Stimulated activated CD8-positive, alpha-beta memory T cell treated with anti-CD3 and anti-CD28 coated beads, Interleukin-15, amount 100 ng/mL, for 4 hours (primary cell): ENCODE measurements at places on chromosomes 5 and 9.

DNA sequence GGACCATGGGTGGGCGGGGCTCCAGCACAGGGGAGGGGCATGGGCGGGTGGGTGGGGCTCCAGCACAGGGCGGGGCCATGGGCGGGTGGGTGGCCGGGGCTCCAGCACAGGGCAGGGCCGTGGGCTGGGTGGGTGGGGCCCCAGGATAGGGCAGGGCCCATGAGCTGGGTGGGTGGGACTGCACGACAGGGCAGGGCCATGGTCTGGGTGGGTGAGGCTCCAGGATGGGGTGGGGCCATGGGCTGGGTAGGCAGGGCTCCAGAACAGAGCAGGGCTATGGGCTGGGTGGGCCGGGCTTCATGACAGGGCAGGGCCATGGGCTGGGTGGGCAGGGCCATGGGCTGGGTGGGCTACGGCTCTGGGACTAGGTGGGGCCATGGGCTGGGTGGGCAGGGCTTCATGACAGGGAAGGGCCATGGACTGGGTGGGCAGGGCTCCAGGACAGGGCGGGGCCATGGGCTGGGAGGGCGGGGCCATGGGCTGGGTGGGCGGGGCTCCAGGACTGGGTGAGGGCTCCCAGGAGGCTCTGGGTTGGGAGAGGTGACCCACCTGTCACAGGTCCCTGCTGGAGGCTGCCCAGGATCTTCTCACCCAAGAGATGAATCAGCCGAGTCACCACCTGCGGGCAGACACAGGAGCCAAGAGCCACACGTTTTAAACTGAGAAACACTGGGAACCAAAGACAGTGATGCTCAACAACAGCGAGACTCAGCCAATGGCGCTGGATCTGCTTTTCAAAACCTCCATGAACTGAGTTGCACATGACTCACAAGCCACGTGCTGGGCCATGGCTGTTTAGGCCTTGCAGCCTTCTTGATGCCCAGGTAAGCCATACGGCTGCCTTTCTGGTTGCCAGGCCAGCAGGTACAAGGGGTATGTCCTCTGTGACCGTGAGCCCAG is 33.6 kb upstream of the NSMF start:
- no peak for DNase-seq

- DNase-seq = peak; percentile 4
Observed at GRCh38 chr5:180470966-180471582, 23.1 kb upstream of the CNOT6 start.

- DNase-seq = no peak
Observed at GRCh38 chr9:33161011-33161588, 6.0 kb downstream of the B4GALT1 start.

- no peak for DNase-seq
Observed at GRCh38 chr9:136509549-136509948, 26.7 kb upstream of the SEC16A start.

- DNase-seq = no peak
Observed at GRCh38 chr5:103232393-103232999, 26.1 kb upstream of the MACIR start.

- no peak for DNase-seq
Observed at GRCh38 chr9:98247831-98248657, 7.4 kb downstream of the TBC1D2 start.

GRCh38 chr9:123656565-123656964 is 273.4 kb downstream of the DENND1A start:
- DNase-seq = no peak

DNA sequence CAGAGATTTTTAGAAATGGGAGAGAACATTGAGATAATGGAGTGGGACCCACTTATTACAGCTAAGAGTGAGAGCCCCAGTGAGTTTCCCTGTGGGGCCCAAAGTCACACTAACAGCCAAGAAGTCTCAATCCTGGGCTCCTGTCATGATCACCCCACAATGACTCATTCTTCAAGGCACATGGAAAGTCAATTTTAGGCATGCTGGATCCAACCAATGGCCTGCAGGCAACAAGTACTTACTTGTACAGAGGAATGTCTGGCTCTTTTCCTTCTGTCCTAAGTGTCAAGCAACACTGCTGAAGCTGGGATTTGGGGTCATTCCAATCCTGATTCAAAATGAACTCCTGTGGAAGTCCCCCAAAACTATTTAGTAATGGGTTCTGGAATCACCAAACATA is 123.1 kb downstream of the DROSHA start:
- no peak for DNase-seq

DNA sequence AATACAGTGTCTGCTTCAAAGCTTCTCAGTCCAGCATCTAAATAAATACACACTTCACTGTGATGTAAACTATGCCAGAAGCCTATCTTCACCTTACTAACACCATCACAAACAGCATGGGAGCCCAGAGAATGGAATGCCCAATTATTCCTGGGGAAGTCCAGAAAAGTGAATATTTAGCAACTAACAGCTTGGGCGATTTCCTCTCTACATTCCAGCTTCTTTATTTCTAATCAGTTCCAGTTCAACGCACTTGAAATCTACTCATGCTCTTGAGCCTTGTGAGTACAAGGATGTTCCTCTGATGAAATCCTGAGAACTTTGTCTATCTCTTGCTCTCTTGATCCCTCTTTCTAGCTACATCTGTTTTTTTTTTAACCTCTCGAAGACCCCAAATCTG is 100.4 kb upstream of the C9orf72 start:
- no peak for DNase-seq

- no peak for DNase-seq
Observed at GRCh38 chr5:112779531-112779930, 41.8 kb downstream of the APC start.

- DNase-seq = no peak
Observed at GRCh38 chr9:78026416-78026815, 5.2 kb downstream of the GNAQ start.

GRCh38 chr9:73154271-73154670 is 2.6 kb downstream of the ANXA1 start:
- DNase-seq = no peak

- no peak for DNase-seq
Observed at GRCh38 chr5:5925191-5925590, 453.2 kb downstream of the MED10 start.

DNA sequence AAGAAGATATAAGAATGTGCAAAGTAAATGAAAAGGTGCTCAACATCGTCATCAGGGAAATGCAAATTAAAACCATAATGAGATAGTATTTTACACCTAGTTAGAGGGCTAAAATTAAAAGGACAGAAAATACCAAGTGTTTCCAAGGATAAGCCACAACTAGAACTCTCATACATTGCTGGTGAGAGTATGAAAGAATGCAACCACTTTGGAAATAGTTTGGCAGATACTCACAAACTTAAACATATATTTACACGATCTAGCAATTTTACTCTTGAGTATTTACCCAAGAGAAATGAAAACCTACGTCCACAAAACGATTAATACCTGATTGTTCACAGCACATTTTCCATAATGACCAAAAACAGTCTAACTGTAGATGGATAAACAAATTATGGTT is 51.5 kb downstream of the AOPEP start:
- no peak for DNase-seq

DNA sequence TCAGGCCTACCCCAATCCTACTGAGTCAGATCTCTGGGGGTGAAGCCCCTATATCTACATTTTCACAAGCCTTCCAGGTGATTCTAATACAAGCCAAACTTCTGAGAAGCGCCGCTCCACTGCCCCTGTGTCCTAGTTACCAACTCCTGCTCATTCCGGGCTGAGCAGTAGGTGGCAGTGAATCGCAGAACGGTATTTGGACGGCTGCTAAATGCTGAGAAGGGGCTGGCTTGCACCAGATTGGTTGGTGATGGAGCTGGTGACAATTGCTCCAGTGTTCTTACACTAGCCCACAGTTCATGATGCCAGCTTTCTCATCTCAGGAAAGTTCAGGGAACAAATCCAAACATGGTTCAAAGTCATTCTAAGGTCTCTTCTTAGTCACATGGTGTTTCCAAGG is 31.1 kb upstream of the FGF1 start:
- DNase-seq = no peak

- DNase-seq = no peak
Observed at GRCh38 chr9:92780206-92780605, 15.6 kb upstream of the BICD2 start.

DNA sequence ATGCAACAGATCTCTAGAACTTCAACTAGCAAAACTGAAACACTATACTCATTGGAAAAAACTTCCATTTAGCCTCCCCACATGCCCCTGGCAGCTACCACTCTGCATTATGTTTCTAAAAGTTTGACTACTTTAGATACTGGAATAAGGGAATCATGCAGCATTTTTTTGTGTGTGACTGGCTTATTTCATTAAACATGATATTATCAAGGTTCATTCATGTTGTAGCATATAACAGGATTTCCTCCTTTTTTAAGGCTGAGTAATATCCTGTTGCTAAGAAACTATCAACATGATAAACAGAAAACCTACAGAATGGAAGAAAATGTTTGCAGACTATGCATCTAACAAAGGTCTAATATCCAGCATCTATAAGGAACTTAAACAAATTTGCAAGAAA is 597.9 kb downstream of the DMRTA1 start:
- no peak for DNase-seq

GRCh38 chr9:22446589-22446949 is at the start of gene DMRTA1:
TSS of gene DMRTA1 (plus strand) at chr9:22446824. CDS start at chr9:22447066, 242 bp downstream.
- no peak for DNase-seq

DNA sequence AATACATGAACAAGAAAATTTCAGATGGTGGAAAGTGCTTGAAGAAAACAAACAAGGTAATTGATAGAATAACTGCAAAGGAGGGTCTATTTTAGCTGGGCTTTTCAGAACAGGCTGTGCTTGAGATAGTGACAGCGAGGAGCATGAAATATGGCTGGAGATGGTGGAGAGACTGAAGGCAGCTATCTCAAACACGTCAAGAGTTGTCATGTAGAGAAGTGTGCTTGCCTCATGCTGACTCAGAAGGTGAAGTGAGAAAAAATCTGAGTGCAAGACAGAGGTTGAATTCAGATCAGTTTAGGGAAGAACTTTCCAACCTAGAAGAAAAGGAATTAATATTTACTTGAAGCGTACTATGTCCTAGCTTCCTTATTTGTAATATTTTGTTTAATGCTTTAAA is 115.5 kb upstream of the RANBP3L start:
- no peak for DNase-seq

DNA sequence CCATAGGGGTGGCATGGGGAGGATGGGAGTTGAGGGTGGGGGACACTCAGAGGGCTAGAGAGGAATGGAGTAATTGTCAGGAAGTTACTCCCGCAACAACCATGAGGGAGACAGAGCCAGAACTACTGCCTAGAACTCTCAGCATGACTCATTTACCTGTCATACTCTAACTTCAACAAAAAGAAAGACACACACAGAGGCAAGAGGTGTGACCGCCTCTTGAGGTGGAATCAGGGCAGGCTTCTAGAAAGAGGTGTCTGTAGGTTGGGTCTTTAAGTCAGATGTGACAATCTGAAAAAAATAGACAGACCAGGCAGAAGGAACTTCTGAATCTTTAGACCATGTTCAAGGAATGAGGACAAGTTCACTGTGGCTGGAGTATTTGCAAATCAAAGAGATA is 73.4 kb downstream of the GABBR2 start:
- no peak for DNase-seq

- DNase-seq = no peak
Observed at GRCh38 chr5:149517461-149518122, 33.6 kb downstream of the CSNK1A1 start.

DNA sequence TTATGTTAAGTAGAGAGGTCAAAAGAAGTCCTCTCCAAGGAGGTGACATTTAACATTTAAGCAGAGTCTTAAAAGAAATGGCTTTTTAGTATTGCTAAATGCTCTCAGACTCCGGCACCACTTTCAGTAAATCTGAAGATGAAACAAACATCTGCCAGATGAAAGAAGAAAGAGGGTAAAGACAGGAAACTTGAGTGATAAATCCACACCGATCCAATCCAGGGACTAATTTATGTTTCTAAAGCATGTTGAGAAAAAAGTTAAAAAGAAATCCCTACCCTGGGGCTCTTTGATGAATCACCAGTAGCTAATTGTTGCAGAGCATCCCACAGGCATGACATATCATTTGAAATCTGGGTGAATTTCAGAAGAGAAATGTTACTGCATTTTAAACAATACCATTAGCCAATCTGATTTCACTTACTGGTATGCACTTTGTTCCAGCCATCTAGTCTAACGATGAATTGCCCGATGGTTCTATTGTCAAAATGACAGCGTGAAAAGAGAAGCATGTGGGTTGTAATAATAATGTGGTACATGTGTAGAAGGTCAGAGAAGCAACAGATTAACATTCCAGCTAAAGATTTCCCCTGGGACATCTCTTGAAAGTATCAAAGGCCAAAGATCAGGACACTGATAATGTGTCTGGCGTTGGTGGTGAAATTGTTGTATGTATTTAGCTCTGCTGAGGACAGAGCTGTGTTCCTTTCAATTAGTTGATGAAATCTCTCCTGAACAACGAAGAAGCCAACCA is 485.7 kb downstream of the CSNK1G3 start:
- no peak for DNase-seq

- DNase-seq = no peak
Observed at GRCh38 chr5:38866362-38867031, 20.7 kb downstream of the OSMR start.

DNA sequence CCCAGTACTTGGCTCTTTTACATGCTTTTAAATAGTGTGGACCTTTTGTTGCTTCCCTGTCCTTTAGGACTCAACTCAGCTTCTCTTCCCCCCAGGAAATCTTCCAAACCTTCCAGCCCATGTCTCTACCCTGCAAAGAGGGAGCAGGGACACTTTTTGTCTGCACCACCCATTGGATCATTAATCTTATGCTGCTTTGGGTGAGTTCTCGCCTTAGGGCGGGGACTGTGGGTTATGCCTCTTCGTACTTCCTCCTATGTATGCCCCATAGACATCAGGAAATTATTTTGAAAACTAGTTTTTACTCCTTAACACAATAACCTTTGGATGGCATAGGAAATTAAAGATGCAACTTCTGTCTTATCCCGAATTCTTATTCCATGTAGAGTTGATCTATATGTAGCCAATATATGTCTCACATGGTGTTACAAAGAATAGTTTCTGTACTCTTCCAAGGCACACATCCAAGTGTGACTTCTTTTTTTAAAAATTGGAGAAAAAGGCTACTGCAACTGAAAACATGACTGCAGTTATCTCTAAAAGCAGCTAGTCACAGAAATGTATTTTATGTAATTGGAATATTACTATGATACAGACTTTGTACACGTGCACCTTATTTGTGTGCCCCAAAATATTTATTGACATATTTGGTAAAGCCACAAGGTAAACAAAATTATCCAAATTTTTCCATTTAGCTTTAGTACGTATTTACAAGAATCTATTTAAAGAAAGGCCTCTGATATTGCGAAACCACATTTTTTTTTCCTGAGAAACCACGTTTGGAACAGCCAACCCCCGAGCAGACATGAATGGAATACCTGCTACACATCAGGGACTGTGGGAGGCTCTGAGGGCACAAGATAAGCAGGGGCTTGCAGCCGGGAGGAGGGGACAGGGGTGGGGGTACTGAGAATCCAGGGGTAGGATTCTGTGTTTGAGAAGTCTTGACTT is 133.6 kb downstream of the WDR41 start:
- no peak for DNase-seq

DNA sequence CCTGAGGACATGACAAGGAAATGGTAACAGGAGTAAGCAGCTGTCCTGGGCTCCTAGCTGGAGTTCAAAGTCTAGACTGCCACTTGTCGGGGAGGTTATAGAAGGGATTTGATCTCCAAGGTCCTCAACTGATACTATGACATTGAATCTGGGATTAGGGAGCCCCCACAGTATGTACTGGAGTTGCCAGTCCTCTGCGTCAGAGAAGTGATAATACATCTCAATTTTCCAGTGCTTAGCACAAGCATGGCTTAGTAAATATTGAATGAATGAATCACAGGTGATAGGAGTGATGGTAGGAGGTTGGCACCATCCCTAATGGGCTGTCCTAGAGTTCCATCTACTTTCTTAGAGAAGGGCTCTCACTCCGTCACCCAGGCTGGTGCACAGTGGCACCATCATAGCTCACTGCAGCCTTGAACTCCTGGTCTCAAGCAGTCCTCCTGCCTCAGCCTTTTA is 6.2 kb upstream of the TPM2 start:
- no peak for DNase-seq
